ENCODE measurements at places on chromosomes 5 and 9.

DNA sequence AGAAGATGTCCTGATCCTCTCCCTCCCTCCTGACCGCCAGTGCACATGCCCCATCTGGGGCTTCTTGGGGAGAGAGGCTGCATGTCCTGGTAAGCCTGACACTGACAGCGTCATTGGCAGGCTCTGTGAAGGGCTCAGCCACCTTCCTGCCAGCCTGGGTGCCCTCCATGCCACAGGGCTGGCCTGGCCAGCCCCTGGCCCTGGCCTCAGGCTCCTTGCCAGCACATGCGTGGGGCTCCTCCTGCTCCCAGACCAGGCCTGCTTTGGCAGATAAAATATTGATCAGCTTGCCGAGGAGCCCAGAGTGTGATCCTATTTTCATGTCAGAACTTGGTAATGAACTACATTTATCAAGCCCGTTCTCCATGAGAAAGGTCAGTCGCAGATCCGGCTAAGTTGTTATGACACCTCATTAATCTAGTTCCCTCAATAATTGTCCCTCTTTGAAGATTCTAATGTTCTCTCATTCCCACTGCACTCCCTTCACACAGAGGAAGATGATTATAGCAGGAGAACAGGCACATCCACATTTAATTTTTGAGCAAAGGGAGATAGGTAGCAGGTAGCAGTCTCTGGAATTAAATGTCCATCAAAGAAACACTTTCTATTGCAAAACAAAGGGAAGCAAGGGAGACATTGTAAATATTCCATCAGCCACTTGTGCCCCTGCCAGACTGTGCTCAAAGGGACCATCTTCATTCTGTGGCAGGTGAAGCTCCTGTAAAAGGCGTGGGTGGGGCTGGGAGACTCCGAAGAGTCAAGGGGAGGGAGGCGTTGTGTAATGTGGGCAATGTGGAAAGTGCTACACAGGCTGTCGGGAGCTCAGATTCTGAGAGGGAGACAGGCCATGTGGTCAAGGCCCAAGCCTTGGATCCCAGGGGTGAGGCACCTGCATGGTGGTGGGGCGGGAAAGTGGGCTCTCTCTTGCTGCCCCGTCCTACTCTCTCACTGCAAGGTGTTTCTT, 272.0 kb downstream of the HSPA4 start:
- no peak for DNase-seq

GRCh38 chr5:79259383-79259782, 23.5 kb downstream of the JMY start:
- DNase-seq: no peak

DNA sequence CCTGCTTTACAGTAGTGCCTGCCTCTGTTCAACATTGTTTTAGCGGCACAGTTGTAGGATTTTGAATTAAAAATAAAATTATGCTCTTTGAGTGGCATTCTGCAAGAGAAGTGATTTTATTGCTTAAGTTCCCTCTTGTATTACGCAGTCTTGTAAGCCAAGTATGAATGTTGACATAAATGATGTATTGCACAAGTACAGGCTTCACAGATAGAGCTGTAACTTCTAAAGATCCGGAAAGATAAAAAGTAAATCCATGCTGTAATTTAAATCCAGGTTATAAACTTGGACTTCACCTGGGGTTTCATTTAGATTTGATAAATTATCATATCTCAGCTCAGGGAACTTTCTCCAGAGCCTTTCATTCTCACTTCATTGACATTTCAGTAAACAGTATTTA, 1114.7 kb downstream of the PTPRD start:
- DNase-seq: no peak

- DNase-seq: no peak
These were observed 42.5 kb downstream of the CCL28 start for GRCh38 chr5:43369651-43370050.

DNA sequence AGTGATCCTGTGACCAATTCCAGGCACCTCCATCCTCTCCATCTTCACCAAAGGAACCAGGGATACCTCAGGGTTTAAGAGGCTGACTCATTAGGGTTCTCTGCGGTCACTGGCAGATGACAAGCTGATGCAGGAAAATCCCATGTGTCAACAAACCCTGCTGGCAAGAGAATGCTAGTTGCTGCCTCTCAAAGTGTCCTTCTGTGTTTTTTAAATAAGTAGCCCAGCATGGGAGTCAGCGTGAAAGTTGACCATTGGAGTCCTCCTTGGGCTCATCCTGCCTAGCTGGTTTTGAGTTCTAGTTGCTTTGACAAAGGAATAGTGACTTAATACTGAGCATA, 200.2 kb downstream of the SLIT3 start:
- DNase-seq: no peak

DNA sequence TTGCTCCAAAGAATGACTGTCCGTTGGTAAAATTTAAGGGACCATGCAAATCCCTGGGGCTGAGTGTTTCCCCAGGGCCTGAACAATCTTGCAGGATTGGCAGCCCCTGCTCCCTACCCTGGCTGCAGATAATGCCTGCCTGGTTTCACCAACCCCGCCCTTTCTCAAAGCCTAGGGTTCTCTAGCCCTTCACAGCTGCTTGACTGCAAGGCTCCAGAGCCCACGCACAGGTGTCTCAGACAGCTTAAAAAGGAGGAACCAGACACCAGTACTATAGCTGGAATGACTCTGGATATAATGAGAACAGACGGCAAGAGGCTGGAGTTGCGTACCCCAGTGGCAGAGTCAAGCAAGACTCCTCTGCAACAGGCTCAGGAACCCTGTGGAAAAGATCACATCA, 25.2 kb upstream of the TNIP1 start:
- no peak for DNase-seq

- no peak for DNase-seq
These were observed 4.2 kb downstream of the CARNMT1 start for GRCh38 chr9:75023846-75024245.

DNA sequence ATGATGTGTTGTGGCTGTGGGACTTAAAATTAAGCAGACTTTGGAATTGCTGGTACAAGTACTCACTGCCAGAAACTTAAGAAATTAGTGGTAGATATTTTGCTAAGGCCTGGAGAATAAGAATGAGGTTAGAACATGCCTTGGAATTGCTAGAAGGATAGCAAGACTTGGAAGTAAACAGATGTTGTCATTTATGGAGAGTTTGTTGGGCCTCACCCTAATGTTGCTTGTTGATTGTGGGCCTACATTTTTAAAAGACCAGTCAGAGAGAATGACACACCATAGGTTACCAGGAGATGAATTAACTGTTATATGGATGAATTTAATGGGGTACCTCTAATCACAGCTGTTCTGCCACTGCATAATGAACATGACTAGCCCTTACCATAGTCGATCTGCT, 120.1 kb upstream of the GAS1 start:
- DNase-seq: no peak

DNA sequence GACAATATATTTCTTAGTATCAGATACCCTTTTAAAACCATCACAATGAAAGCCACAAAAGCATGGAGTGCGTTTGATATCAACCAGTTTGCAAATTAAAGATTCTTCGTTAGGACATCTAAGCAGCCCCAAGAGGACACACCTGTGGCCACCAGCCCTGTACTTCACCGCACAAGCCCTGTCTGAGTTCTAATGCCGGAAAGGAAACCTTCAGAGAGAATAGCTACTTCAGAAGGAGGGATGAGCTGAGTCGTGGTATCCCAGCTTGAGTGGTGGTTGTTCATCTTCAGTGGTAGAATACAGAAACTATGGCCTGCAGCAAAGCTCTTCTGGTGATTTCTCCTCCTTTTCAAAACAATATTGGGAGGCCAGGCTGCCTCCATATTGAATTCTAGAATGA, 319.6 kb downstream of the FBXL7 start:
- no peak for DNase-seq

DNA sequence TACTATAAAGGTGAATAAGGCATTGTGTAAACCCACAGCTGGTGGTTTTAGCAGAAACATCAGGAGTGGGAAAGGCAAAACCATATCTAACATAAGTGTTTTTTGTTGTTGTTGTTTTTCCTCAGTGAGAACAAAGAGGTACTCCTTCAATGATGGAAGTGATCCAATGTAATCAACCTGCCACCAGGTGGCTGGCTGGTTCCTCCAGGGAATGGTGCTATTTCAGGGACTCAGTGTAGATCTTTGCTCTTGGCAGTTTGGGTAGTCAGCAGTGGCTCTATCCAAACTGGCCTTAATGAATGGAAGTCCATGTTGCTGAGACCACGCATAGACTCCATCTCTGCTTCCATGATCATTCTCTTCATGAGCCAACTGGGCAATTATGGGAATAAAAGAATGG, 10.8 kb downstream of the DMRTA1 start:
- DNase-seq: no peak

GRCh38 chr5:151718153-151718552, 31.4 kb upstream of the SPARC start:
- no peak for DNase-seq

DNA sequence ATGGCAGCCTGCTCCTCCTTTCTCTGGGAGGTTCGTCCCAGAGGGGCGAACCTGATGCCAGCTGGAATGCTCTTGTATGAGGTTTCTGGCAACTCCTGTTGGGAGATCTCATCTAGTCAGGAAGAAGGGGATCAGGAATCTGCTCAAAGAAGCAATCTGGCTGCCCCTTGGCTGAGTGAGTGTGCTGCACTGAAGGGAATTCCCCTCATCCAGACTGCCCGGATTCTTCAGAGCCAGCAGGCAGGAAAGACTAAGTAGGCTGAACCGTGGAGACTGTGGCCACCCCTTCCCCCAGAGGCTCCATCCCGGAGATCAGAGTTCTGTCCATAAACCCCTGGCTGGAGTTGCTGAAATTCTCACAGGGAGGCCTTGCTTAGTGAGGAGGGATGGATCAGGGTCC, 476.0 kb downstream of the CSNK1G3 start:
- no peak for DNase-seq
